Caudate nucleus (tissue), 63 donors: ENCODE measurements at places on chromosomes 6 and 20.

DNA sequence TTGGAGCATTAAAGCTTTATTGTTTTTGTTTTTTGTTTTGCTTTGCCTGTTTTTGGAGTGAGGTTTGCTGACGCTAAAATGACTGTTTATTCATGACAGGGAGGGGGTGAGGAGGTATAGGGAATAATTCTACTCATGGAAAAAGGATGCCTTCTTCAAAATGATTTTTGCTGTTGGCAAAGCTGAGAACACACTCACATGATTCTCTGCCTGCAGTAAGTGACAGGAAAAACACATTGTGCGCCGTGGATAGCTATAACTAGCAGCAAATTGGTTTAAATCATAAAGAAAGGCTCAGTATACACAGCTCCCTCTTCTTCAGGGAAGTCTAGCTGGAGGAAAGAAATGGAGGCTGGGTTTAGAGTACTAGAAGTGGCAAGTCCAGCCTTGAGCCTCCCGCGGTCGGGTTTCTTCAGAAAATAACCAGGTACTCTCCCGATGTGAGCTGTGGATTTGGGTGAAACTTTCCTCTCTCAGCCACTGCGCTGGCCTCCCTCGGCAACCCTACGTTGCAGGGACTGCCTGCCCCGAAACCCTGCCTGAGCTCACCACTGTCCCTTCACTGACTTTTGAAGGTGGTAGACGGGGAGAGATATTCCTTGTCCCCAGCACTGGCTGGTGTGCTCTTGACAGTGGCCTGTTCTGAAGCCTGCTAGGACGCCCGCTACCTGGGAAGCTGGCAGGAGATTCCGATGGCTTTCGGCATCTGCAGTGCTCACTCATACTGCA is 278.2 kb downstream of the NRN1 start:
- no peak for DNase-seq

- DNase-seq, result no peak
Observed at GRCh38 chr6:701700-702479, 9.0 kb upstream of the EXOC2 start.

DNA sequence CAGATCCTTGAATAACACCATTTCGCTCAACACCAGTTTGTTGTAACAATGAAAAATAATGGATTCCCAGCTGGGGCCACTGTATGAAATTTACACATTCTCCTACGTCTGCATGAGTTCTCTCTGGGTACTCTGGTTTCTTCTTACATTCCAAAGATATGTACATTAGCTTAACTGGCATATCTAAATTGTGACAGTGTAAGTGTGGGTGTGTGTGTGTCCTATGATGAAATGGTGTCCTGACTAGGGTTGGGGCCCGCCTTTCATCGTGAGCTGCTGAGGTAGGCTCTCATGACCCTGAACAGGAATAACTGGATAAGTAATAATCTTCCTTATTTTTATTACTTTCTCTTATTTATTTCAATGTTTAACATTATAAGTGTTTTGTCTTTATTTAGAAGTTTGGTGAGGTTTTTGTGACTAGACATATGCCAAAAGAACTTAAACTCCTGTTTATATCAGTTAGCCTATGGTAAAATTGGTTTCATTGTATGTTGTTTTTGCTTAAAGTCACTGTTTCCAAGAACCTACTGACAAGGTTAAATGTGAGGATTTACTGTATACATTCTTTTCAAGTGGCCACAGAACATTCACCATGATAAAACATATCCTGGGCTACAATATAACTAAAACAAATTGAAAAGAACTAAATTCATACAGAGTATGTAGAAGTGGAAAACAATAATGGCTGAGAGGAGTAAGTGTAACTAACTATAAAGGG is 42.4 kb downstream of the RBL1 start:
- no peak for DNase-seq

DNA sequence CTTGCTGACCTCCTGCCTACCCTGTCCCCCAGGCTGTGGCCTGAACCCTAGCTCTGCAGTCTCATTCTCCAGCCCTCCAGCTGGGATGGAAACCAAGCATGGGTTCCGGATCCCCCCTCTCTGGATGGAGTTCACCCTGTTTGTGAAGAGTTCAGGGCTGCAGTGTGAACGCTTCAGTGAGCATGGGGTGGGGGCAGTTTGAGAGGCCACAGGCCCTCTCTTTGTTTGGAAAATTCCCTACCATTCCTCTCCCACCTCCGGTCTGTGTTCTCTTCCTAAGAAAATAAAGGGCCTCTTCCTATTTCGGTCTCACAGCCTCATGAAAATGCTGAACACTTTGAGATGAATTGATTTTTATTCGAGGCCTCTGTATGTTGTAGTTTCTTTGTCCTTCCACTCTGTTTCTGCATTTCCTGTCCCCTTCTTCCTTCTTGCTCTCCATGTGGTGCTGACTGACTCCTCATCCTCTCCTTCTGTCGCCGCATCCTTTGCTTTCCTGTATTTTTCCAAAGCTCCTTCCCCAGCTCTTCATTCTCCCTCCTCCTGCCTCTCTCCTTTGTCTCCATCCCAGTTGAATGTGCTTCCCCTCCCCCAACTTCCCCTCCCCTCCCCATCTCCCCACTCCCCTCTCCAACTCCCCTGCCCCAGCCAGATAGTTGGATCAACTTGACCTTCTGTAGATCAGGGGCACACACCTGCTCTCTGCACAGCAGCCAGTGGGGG is 2.4 kb upstream of the KCNK5 start:
- no peak for DNase-seq

GRCh38 chr6:41271901-41272395 is 14.5 kb downstream of the TREM1 start:
- DNase-seq, result no peak

DNA sequence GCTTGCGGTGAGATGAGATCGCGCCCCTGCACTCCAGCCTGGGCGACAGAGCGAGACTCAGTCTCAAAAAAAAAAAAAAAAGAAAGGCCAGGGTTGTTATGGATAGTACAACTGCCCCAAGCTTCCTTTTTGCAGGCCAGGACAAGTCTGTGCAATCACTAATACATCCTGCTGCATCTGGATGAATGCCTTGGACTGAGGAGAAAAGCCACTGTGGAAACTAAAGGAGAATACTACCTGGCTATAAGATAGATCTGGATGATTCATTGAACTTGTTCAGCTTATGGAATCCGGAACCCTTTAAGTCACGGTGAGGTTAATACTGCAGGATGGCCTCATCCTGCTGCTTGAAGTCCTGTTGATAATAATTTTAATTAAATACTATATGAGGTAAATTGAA is 278.2 kb downstream of the TFAP2A start:
- no peak for DNase-seq

GRCh38 chr6:32794510-32794909 is 22.3 kb downstream of the HLA-DOB start:
- no peak for DNase-seq
